ENCODE measurements at places on chromosomes 1 and 21.

DNA sequence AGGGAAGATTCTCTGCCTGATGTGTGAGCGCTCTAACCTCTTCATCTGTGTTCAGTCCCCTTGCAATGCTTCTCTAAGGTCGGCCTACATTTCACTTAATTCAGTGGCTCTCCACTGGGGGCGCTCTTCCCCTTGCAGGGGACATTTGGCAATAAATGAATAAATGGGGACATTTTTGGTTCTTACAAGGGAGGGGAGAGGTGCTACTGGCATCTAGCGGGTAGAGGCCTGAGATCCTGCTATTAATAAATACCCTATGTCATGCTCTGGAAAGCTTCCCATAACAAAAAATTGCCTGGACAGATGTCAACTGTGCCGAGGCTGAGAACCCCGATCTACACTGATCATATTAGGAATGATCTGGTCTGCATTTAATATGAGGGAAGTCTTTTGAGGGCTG is 25.9 kb upstream of the DNAJC11 start:
- DNase-seq: peak; percentile 79

- peak; percentile 81 for DNase-seq
Measured at GRCh38 chr1:154955718-154956543, at the start of gene PBXIP1. Gene PBXIP1 (minus strand): TSS chr1:154956099. CDS start chr1:154953721, 2,378 bp downstream.

GRCh38 chr1:57340334-57341070 is 83.4 kb downstream of the DAB1 start:
- DNase-seq: no peak

GRCh38 chr21:44702973-44703730 is 6.2 kb downstream of the KRTAP10-12 start:
- no peak for DNase-seq

DNA sequence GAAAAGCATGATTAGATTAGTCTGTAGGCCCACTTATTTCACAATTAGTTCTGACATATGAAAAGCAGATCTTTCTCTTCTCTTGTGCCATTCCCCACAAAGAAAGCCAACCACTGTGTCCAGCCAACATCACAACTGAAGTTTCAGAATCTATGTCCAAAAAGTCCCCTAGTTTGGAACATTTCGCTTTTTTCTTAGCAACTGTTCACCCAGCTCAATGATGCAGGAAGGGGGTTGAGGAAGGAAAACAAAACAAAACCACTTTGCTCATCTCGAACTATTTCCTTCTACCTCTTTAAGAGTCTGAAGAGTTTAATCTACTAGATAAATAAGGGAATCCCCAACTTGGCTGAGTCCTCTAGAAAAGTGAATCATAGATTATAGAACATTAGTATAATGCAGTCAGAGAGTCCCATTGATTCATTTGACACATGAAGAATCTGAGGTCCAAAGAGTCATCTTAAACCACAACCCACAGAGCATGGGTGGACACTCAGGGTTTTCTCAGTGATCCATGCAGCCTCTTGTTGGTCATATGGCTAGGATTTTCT is 159.3 kb upstream of the SGIP1 start:
- DNase-seq: no peak

- DNase-seq: no peak
Measured at GRCh38 chr1:199394856-199395255, 632.7 kb upstream of the NR5A2 start.

GRCh38 chr1:41378999-41379737 is 17.9 kb downstream of the FOXO6 start:
- no peak for DNase-seq

DNA sequence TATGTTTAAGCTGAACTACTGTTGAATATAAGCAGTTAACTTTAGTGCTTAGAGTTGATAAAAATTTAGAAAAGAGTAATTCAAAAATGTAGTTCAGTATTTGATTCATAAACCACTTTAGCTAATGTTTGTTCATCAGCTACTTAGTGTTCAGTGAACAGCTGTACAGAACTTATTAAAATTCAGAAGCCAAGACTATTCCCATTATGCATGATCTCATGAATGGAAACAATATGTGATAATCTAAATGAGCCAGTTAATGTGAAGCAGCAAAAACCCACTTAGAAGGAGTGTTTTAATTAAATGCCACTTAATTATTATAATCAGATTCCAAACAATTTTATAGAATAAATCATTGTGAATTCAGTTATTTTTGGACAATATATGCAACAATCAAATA is 92.9 kb upstream of the NEGR1 start:
- DNase-seq: no peak

DNA sequence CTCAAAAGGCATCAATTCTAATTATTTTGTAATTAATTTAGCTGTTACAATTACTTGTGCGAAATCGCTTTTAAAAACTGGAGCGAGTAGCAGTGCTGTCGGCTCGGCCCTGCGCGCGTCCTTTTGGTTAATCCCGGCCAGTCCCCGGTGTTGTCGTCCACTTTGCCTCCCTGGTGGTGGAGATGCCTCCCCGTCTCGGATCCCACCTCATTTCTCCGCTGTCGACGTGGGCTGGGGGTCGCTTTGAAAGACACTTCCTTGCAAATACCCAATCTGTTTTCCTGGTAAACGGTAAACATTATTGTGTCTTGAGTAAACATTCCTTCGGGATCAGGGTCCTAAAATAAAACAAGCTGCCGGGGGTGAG is 3.7 kb downstream of the FOXD3 start:
- DNase-seq: no peak

All from endothelial cell (in vitro differentiated cells).